ENCODE measurements at places on chromosomes 11 and 22. TPM values are rescaled to one million over a fixed set of nuclear protein-coding genes. Genes with fewer than 3 reads are reported as not detected.

Gene RFPL1
- not detected for total RNA-seq

DNA sequence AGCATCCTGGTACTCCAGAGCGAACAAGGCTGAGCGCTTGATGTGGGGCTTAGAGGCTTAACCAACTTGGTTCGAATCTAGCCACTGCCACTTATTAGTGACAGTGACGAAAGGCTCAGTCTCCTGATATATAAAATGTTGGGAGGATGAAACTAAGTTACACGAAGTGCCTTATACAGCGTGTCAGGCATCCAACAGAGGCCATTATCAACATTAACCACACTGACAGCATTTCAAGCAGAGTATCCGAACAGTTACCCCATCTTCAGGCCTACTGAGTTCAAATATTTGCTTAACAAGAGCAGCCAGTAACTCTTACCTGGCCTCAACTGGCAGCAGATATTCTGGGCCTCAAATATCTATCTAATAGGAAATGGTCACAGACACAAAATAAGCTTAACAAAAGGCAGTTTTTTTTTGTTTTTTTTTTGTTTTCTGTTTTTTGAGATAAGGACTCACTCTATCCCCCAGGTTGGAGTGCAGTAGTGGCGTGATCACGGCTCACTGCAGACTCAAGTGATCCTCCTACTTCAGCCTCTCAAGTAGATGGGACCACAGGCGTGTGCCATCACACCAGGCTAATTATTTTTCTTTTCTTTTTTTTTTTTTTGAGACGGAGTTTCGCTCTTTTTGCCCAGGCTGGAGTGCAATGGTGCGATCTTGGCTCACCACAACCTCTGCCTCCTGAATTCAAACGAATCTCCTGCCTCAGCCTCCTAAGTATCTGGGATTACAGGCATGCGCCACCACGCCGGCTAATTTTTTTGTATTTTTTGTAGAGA, 2.9 kb downstream of the SERPIND1 start:
- no peak for DNase-seq

- no peak for DNase-seq
Observed at GRCh38 chr11:126733685-126734084, 266.9 kb downstream of the KIRREL3 start.

GRCh38 chr11:112734207-112734606, 227.0 kb upstream of the NCAM1 start:
- peak; percentile 22 for DNase-seq

GRCh38 chr22:28043266-28043665, 124.2 kb upstream of the PITPNB start:
- no peak for DNase-seq

Gene DCUN1D5
- 206 TPM for total RNA-seq

DNA sequence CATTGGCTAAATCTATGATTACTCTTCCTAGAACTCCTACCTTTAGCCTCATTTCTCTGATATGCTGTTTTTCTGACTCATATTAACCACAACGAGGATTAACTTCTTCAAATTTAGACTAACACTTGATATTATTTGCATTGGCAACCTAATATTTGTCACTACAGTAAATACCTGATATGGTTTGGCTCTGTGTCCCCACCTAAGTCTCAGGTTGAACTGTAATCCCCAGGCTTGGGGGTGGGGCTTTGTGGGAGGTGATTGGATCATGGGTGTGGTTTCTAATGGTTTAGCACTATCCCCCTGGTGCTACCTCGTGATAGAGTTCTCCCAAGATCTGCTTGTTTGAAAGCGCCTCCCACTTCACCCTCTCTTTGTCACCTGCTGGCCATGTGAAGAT, 17.1 kb upstream of the MED17 start:
- peak; percentile 83 for DNase-seq

- DNase-seq, result peak; percentile 81
Observed at GRCh38 chr11:76680518-76681425, 10.2 kb upstream of the LRRC32 start.

DNA sequence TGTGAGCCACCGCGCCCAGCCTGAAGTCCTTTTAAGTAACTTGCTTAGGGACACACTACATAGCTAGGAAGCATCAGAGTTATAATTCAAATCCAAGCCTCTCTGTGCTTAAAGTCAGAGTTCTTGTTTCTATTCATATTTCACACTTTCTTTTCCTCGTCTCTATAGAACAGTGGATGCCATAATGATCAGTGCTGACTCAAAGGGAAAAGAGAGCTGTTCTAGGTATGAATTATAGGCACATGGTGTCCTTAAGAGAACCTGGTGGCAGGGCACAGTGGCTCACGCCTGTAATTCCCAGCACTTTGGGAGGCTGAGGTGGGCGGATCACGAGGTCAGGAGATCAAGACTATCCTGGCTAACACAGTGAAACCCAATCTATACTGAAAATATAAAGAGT, 400.2 kb upstream of the DDI1 start:
- no peak for DNase-seq

DNA sequence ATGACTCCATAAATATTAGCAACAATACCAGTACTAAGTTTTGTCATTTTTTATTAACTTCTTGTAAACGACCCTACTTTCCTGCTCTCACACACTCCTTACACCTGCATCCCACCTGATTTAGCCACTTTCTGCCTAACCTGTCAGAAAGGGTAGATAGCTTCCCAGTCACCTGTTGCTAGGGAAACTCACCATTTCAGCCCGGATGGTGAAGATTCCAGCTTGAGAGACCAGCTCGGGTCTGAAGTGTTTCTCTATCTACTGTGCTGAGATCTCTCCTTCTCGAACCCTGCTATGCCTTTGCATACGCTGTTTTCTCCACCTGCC, at the start of gene PARVG:
TSS of gene PARVG (plus strand) at position 220 of the 327 bp plus-strand sequence. CDS start 2,405 bp downstream, outside the sequence.
- DNase-seq, result peak; percentile 38

DNA sequence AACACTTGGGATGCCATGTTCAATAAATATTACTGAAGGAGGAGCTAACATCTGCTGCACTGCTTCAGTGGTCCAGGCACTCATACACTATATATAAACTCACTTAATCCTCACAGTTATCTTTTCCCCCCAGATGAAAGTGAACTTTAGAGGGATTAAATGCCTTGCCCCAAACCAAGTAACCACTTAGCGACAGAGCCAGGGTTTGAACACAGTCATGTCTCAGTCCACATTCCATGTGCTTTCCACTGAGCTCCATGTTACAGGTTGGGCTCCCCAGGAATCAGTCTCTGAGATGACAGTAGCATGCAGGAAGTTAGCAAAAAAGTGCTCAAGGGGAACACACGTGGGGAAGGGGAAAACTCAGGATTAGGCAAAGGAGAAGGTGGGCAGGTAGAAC, 59.3 kb downstream of the ENDOD1 start:
- no peak for DNase-seq

GRCh38 chr11:88167853-88168252, 7.4 kb downstream of the RAB38 start:
- no peak for DNase-seq

- no peak for DNase-seq
Observed at GRCh38 chr22:23192558-23192957, 12.2 kb downstream of the BCR start.

Gene RIMBP3C
- 0.29 TPM for total RNA-seq

Gene SNX32
- not detected for total RNA-seq

GRCh38 chr11:120651836-120652235, 140.3 kb downstream of the GRIK4 start:
- DNase-seq, result no peak

GRCh38 chr11:9660886-9661285, 3.0 kb upstream of the SWAP70 start:
- DNase-seq, result peak; percentile 61

- DNase-seq, result no peak
Observed at GRCh38 chr11:14520747-14521151, 563 bp upstream of the PSMA1 start.

Gene TUG1
- 35.1 TPM for total RNA-seq

DNA sequence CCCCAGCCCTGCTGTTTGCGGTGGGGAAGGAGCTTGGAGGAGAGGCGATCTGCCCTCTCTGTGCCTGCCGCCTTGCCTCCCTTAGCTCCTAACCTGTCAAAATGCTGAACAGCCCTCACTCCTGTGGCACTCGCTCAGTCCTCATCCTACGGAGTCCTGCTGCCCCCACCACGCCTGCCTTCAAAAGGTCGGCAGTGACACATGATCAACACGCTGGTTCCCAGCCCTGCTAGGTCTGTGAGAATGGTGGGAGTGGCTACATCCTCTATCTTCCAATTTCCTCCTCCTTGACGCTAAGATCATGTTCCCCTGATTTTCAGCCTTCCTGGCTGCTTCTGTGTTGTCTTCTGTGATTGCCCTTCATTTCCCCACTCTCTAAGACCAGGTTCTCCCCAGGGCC, 120.2 kb upstream of the TBCEL start:
- no peak for DNase-seq

GRCh38 chr11:121443688-121444275, 8.3 kb upstream of the SORL1 start:
- no peak for DNase-seq

Gene ACRV1
- not detected for total RNA-seq

Gene GGTLC2
- total RNA-seq, result not detected

Gene SLC17A6
- total RNA-seq, result not detected

Gene LMO2
- total RNA-seq, result 0.23 TPM

DNA sequence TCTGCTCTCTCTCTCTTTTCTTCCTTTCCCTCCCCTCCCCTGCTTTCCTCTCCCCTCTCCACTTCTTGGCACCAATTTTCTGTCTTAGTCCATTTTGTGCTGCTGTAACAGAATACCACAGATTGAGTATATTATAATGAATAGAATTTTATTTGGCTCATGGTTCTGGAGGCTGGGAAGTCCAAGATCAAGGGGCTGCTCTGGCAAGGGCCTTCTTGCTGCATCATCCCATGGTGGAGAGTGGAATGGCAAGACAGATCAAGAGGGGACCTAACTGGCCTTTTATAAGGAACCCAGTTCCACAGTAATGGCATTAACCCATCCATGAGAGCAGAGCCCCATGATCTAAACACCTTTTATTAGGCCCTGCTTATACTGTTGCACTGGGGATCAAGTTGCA, 44.5 kb downstream of the ST3GAL4 start:
- no peak for DNase-seq

GRCh38 chr11:69427337-69427736, 54.1 kb upstream of the LINC01488 start:
- no peak for DNase-seq

Gene SLC43A3
- total RNA-seq, result 35.0 TPM

GRCh38 chr11:131867457-131868257, 497.2 kb downstream of the NTM start:
- DNase-seq, result peak; percentile 77

DNA sequence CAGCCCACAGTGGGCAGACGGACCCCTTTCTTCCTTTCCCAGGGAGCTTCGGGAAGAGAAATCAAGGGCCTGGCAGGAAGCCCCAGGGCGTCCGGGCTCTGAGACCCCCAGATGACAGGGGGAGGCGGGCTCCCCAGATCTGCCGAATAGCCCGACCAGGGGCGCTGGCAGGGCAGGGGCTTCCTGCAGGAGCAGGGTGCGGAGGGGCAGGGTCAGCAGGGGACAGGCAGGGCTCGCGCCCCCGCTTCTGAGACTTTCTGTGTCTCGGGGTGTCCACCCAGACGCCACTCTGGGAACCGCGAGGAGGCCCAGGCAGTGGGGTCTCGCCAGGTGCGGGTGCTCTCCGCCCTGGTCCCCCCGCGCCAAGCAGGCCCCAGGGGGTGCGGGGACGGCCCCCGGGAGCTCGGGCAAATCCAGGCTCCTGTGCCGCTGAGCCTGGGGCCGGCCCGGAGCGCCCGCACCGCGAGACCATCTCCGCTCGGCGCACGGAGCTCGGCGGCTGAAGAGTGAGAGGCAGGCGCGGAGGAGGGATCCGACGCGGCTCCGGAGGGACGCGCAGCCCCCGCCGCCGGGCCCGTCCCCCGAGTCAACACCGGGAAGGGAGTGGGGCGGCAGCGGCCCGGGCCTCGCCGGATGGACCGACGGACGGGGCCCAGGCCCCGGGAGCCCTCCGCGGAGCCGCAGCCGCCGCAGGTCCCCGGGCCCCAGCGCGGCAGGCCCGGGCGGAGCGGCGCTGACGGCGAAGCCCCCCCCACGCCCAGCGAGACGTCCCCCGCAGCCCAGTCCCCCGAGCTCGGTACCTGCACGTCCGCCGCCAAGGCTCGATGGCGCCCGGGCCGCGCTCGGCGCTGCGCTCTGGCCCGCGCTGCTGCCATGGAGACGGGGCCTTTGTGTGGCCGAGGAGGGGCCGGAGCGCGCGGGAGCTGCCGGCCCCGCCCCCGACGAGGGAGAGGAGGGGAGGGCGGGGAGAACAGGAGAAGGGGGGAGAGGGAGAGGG, at the start of gene PLXNB2:
TSS of gene PLXNB2 (minus strand) at position 894 of the 997 bp plus-strand sequence. CDS start 17,062 bp downstream, outside the sequence.
- DNase-seq, result peak; percentile 72

GRCh38 chr11:17521106-17521900, 22.9 kb downstream of the USH1C start:
- DNase-seq, result no peak

- DNase-seq, result peak; percentile 76
Observed at GRCh38 chr11:113401718-113402117, 14.1 kb downstream of the ANKK1 start.

GRCh38 chr11:65383778-65384177, 1.3 kb upstream of the SLC25A45 start:
- DNase-seq, result peak; percentile 12

DNA sequence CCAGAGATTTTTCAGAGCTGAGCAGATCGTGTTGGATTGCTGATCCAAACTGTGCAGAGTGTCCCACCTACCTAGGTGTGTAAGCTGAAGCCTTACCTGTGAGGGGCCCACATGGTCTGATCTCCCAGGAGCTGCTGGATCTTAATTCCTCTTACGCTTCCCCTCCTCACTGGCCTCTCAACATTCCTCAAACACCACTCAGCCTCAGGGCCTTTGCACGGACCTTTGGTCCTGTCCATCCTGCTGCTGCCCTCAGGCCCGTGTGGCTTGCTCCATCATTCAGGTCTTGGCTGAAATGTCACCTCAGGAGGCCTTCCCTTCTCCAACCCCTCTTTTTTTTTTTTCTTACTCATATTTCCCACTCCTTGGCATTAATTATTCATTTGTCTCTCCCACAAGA, 21.1 kb upstream of the RAB1B start:
- DNase-seq, result no peak

Gene FGF19
- total RNA-seq, result not detected

DNA sequence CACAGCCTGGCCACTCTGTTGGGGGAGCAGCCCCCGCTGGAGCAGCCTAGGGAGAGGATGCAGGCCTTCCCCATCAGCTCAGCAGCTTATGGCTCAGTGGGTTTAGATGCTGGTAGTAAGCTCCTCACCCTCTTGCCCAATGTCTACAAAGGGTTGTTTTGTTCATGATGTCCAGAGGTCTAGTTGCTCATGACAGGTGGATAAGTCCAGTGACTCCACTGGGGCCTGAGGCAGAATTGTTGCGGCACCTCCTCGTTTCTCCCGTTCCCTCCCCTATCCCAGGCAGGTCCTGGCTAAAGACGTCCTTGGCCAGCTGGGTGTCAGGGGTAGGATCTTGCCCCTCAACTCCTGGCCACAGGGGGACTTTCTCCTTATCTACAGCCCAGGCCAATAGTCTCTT, 233.5 kb upstream of the B3GAT1 start:
- no peak for DNase-seq

Gene RBMXL2
- 0.15 TPM for total RNA-seq

Measured in PC-3 (cell line).